B cell (primary cell): ENCODE measurements at places on chromosomes 16 and 17. TPM values are rescaled to one million over a fixed set of nuclear protein-coding genes. Genes with fewer than 3 reads are reported as not detected.
A peak's percentile ranks its signal among the peaks of the same experiment; 100 is the strongest.

Gene TBC1D3C
- 7.3 and 13.5 TPM in 2 replicates for total RNA-seq

Gene TEKT1
- total RNA-seq, result not detected in 2 replicates

GRCh38 chr16:4403133-4403949 lies 13.1 kb downstream of the CORO7 start:
- peak; percentile 33 for DNase-seq

Gene NPIPB8
- total RNA-seq, result 0.44 and 1.1 TPM in 2 replicates

GRCh38 chr17:46950997-46951621 lies 27.9 kb downstream of the RPRML start:
- DNase-seq, result no peak

DNA sequence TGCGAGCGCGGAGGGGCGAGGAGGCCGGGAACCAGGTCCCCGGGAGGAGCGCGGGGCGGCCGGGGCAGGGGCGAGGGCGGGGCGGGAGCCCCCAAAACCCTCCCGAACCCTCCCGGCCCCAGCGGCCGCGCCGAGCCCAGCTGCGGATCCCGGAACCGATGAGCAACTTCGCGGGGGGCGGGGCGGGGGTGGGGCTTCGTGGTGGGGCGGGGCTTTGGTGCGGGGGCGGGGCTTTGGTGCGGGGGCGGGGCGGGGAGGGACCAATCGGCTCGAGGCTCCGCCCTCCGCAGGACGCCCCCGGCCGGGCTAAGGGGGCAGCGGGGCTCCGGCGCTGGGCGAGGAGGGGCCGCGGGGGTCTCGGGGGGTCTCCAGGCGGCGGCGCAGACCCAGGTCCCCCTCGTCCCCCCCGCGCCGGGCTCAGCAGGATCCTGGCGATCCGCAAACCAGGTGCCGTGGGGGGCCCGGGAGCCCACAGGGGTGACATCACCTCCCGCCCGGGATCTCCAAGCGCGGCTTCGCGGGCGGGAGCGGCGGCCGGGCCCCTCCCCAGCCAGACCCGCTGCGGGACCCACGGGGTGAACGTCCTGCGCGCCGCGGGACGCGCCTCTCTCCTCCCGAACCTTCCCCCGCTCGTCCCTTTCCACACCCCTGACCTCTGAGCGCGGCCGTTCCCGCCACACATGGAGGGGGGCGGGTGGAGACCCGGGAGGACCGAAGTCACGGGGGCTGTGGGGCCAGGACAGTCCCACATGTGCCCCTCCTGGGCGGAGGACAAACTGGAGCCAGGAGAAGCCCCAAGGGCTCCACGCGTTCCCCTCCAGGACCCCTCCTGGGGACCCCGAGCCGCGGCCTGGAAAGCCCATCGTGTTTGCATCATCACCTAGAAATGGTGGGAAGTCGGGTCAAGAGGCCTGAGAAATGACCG lies at the start of gene ABR:
Gene ABR, minus strand, starts transcription at position 164 of the 925 bp plus-strand sequence. CDS start 254 bp downstream, outside the sequence.
- peak; percentile 70 for DNase-seq
